ENCODE measurements at places on chromosomes 5 and 9.
A peak's percentile ranks its signal among the peaks of the same experiment; 100 is the strongest.

DNA sequence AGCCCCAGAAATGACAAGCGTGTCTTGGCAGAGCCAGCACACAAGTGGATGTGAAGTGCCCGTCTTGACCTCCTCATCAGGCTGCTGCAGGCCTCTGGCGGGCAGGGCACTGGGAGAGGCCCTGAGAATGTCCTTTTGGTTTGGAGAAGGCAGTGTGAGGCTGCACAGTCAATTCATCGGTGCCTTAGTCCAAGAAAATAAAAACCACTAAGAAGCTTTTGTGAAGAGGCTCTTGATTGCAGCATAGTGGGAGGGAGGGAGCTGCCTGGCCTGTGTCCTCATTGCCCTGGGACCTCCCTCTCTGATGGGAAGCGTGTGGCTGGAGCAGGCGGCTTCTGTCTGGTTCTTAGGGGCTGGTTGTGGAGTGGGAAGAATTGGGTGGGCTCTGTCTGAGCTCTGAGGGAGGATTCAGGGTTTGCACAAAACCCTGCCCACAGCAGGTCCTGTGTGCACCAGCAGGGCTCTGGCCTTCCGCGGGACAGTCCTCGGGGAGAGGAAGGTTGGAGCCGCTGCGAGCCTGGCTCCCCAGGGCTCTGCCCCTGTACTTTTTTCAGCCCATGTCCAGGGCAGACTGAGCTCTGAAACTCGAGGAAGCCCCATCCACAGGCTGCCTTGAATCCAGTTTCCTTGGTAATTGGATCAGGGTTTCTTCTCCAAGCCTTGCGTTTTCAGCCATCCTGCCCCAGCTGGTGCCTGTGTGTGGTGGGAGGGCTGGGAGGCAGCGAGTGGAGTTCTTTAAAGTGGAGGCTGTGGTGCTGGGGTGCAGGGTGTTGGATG, 1.1 kb downstream of the HRCT1 start:
- DNase-seq = no peak

- DNase-seq = no peak
Measured at GRCh38 chr5:31854181-31855133, 215.5 kb downstream of the PDZD2 start.

DNA sequence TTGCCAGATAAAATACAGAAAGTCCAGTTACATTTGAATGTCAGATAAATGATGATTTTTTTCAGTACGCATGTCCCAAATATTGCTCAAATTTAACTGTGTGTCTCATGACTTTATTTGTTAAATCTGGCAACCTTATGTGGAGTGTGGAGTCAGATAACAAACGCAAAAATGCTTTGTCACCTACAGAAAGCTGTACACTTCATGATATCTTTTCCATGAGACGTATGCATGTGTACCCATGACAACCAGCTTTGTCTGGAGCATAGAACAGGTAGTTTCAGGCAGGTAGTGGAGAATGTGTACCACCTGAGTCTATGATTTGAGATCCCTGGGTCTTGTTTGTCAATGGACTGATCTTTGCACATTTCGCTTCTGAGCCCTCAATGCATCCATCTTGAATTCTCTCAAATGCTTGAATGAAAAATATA, 105.5 kb upstream of the CPEB4 start:
- no peak for DNase-seq

- DNase-seq = no peak
Measured at GRCh38 chr5:132011622-132012343, at the start of gene ACSL6. TSS of gene ACSL6 (minus strand) at chr5:132011658. CDS start at chr5:132011553, 105 bp downstream.

DNA sequence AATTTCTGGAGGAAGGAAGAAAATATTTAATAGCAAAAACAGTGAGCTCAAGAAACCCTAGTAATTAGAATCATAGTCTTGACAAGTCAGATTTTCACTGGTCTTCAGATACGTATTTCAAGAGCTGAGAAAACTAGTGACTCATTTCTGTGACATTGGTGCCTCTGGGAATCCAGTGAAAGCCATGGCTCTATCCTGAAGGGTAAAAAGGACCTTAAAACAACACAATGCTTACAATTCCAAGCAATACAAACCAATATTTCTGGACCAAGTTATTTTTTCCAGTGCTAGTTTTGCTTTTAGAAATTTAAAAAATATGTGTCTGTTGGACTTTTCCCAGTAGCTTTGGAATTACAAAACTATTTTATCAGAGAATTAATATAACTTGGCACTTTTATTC, 140.3 kb downstream of the LPAR1 start:
- no peak for DNase-seq

- DNase-seq = no peak
Measured at GRCh38 chr5:25033658-25034057, 388.9 kb upstream of the CDH10 start.

DNA sequence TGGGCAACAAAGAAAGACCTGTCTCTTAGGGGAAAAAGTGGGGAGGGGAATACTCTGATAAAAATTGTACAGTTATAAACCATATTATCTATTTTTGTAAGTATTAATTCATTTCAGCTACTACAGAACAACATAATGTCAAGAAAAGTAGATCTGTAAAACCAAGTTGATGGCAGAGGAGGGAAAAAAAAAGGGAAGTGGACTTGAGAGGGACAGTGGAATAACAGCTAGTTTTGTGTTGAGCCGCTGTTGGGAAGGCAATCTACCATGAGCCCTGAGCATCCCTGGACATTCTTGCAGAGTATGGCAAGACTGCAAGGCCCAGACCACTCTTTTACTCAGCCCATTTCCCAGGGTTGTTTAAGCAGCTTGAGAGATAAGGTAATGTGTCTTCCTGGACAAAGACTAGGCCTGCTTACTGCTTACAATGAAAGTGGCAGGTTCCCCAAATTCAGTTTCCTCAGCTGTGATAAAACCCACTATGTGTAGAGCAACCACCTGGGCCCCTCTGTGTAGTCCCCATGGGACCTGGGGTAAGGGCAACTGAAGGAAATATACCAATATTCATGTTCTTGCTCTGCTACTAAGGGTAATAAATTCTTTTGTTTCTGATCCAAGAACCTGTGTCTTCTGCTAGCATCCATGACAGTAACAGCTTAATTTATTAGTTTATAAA, 25.0 kb downstream of the CEP120 start:
- DNase-seq = no peak

DNA sequence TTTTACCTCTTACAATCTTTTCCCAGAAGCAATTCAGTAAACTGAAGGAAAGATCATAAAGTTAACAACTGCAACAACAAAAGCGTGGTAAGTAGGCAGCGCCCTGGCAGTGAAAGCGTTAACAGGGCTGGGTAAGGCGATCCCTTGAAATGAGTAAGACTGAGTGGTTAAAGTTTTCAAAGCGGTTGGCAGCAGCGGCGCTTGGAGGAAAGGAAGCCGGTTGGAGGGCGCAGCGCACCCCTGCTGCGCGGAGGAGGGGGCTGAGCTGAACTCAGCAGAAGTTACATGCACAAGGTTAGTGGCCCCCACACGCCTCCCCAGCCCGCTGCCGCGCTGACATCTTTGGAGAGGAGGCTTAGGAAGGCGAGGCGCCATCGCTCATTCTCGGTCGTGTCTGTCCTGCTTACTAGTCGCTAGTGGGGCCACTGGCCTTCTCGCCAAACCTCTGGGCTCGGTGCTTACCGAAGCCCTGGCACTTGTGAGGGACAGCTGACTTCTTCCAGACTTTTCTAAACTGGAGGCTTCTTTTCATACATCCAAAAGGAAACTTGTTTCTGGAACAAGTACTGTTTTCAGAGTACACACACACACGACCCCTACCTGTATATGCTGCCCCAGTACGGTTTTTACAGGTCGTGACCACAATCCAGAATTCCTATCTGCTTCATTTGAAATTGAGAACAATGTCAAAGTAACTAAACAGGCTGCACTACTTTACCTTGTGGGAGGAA, at the start of gene SH3RF2:
Gene SH3RF2 (plus strand): TSS at position 178 of the 731 bp plus-strand sequence. CDS start 1,351 bp downstream, outside the sequence.
- DNase-seq = peak; percentile 21

GRCh38 chr5:14097998-14098471, 45.1 kb upstream of the TRIO start:
- DNase-seq = no peak

- DNase-seq = no peak
Measured at GRCh38 chr9:131622523-131622922, 77.2 kb downstream of the PRRT1B start.

DNA sequence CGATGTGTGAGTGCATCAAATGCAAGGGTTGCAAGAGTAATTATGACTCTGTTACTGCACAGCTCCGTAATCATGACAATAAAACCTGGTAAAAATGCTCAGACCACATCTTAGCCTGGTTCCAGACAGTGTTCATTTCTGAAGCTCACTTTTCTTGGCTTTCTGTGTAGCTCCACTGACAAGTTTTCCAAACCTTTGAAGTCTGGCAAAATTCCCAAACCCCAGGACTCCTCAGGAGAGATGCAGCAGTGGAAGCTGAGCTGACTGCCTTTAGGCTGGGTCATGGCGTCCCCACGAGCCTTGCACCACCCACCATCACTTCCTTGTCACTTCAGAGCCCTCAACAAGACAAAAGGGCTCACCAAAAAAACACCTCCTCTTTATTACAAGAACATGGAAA, 131.6 kb upstream of the TAS2R1 start:
- DNase-seq = no peak

GRCh38 chr9:84493284-84493947, 152.9 kb upstream of the SLC28A3 start:
- DNase-seq = no peak

DNA sequence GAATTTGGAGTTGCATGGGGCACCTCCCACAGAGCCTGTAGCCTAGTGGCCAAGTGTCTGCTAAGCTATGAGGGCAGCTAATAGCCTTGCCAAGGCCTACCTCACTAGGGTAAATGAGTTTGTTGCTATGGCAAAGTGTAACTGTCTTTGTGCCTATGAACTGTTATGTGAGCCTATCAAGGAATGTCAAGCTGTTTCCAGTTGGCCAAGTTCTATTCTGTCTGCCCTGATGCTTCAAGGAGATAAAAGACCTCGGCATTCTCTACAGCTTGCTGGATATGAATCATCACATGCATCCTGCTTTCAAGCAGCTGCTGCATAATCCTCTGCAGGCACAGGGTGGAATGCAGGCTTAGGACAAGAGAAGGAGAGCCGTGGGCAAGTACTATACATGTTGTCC, 69.8 kb upstream of the CCDC112 start:
- DNase-seq = no peak

DNA sequence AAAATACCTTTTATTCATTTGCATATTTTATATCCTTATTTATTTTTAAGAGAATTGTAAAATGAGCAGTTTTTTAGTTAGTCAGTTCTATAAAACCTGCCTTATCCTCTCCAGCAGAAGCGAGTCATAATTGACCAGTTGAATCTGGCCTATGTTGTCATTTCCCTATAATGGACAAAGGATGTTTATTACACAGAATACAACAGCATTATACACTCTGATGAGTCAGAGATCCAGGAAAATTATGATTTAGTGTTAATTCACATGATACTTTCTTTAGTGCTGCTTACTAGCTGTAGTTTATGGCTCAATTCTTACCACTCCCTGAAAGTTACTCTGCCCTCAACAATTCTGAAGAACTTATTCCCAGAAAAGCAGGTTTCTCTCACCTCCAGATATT, 26.8 kb upstream of the LURAP1L start:
- DNase-seq = no peak

GRCh38 chr9:114271556-114272510, 51.1 kb upstream of the ORM1 start:
- no peak for DNase-seq

- DNase-seq = no peak
Measured at GRCh38 chr9:3243683-3244082, 282.1 kb downstream of the RFX3 start.

- no peak for DNase-seq
Measured at GRCh38 chr9:60545878-60546385, 368.3 kb upstream of the SPATA31A5 start.

GRCh38 chr5:156825688-156826087, 24.4 kb upstream of the PPP1R2B start:
- no peak for DNase-seq

- DNase-seq = no peak
Measured at GRCh38 chr9:33148367-33149014, 18.6 kb downstream of the B4GALT1 start.

DNA sequence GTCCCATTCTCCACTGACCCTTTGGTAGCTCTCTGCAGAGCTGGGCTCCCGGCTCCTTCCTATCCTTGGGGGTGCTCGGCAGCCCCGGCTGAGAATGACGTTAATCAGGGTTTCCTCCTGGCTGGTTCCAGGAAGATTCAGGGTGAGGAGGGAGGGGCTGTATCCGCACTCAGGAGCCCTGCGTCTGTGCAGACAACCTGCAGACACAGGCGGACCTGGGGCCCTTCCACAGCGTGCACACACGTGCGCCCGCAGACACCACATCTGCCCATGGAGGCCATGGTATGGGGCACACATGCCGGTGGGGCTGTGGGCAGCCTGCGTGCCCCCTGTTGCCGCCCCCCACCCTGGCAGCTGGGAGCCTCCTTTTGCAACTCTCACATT, 66.6 kb upstream of the RNU6ATAC start:
- DNase-seq = no peak

GRCh38 chr5:91787718-91788117, 404.6 kb upstream of the ARRDC3 start:
- no peak for DNase-seq

DNA sequence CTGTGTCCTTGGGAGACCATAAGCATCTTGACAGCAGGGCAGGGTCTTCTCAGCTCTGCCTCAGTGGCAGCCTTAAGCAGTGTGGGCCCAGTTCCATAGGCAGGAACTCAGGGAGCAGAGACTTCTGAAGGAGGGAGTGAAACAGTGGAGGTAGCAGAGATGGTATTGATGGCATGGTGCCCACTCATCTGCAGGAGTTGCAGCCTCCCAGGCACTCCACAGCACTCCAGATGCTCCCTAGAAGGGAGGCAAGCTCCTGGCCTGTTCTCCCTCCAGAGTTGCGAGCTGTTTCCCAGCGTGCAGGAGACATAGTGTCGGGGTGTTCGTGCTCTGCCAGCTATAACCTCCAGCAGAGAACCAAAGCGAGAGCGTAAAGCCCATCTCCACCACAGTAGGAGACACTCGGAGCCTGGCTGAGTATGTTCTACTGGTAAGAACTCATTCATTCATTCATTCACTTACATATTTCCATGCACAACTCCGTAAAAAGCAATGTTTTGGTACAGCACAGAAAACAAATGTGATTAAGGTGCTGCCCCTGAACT, 31.4 kb upstream of the UNC5A start:
- no peak for DNase-seq

DNA sequence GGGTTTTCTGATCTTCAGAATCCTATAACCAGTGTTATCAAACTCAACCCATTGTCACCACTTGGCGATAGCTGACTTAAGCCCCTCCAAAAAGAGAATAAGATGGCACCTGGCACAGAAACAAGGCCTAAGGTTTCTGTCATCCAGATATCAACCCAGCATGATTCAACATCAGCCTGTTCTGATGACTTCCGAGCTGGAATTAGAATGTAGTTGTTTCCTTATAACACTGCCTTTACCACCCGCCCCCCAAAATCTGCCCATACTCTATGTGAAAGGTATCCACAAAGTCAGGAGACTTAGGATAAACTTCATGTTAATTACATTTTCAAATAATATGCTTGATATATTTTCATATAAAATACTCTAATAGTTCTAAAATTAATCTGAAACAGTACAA, 5.2 kb downstream of the KLF9 start:
- DNase-seq = no peak
